A549 treated with ZK216348 at 1 μM for 4 hours (cell line): ENCODE measurements at places on chromosomes 7 and 10. TPM values are rescaled to one million over a fixed set of nuclear protein-coding genes. Genes with fewer than 3 reads are reported as not detected.

The PAX4 gene
- not detected in 5 replicates for total RNA-seq

The IKZF1 gene
- total RNA-seq = not detected in 5 replicates

The GPRIN2 gene
- total RNA-seq = 18.5 to 45.5 TPM (median 38.5 TPM) in 5 replicates

The BBS9 gene
- 2.2 to 4.4 TPM (median 2.9 TPM) in 5 replicates for total RNA-seq

The EBF3 gene
- total RNA-seq = 0.11 to 0.20 TPM (median 0.14 TPM) in 5 replicates

The ZSCAN25 gene
- 6.8 to 9.7 TPM (median 9.3 TPM) in 5 replicates for total RNA-seq

The SYNPO2L gene
- not detected in 5 replicates for total RNA-seq

The RSPH10B gene
- 0.12 to 0.24 TPM (median 0.15 TPM) in 3 of 5 replicates, not detected in the others for total RNA-seq

The LIPM gene
- not detected in 5 replicates for total RNA-seq

The CYP2C18 gene
- total RNA-seq = 0.11 to 0.12 TPM in 2 of 5 replicates, not detected in the others

The ANXA8 gene
- 29.5 to 41.7 TPM (median 34.3 TPM) in 5 replicates for total RNA-seq

The CDC14C gene
- not detected in 5 replicates for total RNA-seq

The RAB19 gene
- not detected in 5 replicates for total RNA-seq

The ASB10 gene
- not detected in 5 replicates for total RNA-seq

The ELFN1 gene
- 0.32 to 0.47 TPM (median 0.38 TPM) in 5 replicates for total RNA-seq

The PGAM1 gene
- 492 to 633 TPM (median 610 TPM) in 5 replicates for total RNA-seq

The ACSL5 gene
- 0.18 to 0.43 TPM (median 0.21 TPM) in 5 replicates for total RNA-seq

The MSS51 gene
- total RNA-seq = 0.40 to 0.65 TPM (median 0.62 TPM) in 5 replicates

The RAMP3 gene
- not detected in 5 replicates for total RNA-seq

The PALD1 gene
- total RNA-seq = 4.2 to 8.5 TPM (median 7.4 TPM) in 5 replicates

The CDK14 gene
- total RNA-seq = 0.05 to 0.56 TPM (median 0.06 TPM) in 5 replicates

The IL2RA gene
- total RNA-seq = not detected in 5 replicates

The FGL2 gene
- total RNA-seq = not detected in 5 replicates

The EPO gene
- not detected in 5 replicates for total RNA-seq
